ENCODE measurements at places on chromosomes 2 and 18.

GRCh38 chr2:122531290-122532071 lies 776.0 kb downstream of the TSN start:
- no peak for DNase-seq

DNA sequence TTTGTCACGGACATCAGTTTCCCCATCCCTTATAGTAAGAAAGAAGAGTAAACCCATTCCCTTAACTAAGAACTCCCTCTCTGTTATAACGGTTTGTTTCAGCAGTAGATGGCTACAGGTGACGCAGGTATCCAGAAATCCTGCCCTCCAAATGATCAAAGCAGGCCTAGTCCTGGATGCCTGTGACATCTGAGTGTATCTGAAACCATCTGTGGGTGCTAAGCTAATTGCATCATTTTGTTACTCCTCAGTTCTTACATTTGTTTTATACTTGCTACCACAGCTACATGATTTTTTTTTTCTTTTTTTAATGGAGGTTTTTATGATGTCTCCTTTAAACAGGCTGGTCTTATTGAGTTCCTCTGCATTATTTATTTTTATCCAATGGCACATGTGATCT lies 55.1 kb downstream of the AAK1 start:
- DNase-seq, result no peak

- peak; percentile 28 for DNase-seq
Observed at GRCh38 chr2:75403991-75404428, 156.7 kb downstream of the EVA1A start.

DNA sequence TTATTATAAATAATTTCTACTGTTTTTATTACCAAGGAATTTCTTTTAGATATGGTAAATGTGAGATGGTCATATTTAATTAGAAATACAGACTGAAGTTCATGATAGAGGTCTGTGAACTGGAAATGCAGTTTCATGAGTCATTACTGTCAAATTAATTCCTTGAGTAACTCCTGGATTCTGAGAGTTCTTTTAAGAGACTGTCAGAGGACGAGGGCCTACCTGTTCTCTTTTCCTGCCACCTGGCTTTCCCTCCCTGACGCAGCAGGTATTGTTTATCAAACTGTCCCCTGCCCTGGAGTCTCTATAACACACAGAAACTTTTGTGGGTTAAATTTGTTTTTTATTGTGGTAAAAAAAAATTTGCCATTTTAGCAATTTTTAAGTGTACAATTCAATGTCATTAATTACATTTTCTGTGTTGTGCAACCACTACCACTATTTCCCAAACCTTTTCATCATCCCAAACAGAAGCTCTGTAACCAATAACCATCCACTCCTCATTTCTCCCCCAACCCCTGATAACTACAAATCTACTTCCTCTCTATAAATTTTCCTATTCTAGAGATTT lies 142.6 kb downstream of the DIS3L2 start:
- no peak for DNase-seq

- no peak for DNase-seq
Observed at GRCh38 chr2:40844353-40845277, 392.7 kb upstream of the SLC8A1 start.

GRCh38 chr18:64097497-64097896 lies 51.4 kb downstream of the LINC00305 start:
- no peak for DNase-seq

DNA sequence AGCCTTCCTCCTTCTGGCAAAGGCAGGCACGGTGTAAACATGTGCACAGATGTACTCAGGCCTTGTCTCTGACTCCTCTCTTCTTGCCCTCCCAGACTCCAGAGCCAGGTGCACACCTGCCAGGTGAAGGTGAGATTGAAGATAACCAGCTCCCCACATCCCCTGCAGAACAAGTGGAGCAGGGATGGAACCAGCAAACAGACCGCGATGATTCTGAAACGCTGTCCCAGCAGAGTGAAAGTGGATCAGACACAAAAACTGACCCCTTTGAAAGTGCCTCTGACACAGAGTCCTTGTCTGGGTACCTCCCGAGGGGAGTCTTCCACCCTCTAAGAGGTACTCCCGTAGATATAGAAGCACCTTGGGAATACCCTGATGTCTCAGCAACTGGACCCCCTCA lies 77.2 kb downstream of the ARHGEF4 start:
- DNase-seq, result no peak

GRCh38 chr18:61596296-61596695 lies 263.1 kb downstream of the CDH20 start:
- DNase-seq, result no peak

DNA sequence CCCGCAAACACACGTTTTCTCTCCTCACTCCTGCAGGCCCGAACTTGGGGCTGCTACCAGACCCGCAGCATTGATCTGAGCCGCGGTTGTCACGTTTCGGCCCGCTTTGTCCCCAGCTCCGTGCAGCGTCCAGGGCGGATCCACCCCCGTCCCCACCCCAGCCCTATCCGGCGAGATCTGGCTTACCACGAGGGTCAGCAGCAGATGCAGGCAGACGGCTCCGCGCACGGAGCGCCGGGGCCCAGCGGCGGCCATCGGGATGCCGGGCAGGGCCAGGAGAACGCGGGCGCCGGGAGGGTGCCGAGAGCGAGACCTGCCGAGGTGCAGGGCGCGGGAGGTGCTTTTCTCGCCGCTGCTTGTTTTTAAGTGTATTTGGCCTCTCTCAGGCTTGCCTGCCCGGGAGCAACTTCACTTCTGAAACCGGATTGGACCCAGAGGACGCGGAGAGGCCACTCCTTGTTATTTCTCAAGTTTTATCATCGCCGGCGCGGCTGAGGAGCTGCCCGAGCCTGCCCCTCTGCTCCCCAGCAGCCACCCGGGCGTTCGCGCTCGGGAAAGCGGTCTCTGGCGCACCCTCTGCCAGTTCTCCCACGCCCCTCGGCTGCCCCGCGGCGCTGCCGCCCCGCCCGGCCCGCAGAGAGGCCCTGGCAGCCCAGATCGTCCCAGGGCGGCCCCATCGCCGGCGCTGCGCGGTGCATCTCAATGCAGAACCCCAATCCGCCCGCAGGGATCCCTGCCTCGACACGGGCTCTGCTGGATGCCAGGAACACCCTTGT lies at the start of gene DSC3:
TSS of gene DSC3 (minus strand) at position 337 of the 776 bp plus-strand sequence. CDS start at position 255, 82 bp downstream.
- DNase-seq, result no peak

DNA sequence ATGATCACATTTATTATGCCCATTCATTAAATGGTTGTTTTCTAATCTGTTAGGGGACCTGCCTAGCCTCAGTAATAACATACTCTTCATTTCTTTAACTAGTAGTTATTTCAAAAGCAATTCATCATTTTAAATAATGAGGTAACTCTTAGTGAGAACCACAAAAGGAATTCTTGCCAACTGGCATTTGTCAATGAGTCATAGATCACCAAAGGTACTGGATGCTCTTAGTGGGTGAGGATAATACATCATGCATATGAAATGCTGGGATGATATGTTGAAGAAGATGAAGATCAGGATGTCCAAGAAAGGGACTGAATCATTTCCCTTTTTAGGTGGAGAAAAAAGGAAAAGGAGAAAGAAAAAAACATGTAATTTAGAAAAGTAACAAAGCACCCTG lies 826.2 kb upstream of the DDX18 start:
- DNase-seq, result no peak

DNA sequence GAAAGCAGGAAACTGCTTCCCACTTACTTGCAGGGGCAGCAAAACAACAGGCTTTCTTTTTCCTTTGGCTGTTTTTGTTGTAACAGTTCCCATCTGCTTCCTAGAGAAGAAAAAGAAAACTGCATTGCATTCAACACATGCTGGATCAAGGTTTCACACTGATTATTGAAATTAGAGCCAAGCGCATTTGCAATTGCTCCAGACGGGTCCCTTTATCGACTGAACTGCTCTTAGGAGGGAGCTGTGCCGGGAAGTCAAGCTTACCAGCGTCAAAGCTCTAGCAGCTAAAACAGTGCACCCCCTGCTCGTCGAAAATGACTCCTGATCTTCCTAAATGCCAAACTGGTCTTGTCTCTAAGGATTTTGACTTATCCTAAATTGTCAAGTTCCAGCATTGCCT lies 164.0 kb upstream of the SESTD1 start:
- no peak for DNase-seq

DNA sequence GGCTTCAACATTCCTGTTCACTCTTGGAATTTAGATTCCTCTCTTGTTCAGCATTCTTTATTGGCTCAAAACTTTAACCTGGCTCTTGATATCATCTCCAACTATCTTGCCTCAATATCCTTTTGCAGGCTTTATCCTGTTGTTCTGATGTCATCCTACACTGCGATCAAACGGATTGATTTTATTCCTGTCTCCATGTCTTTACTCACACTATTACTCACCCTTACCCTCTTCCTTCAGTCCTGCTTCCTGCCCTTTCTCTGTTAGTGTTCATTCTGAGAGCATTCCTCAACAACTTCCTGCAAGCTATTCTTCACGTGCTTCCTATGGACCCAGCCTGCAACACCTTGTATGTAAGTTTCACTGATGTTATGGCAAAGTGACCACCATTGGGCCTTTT lies 264.7 kb downstream of the RNF152 start:
- no peak for DNase-seq

- no peak for DNase-seq
Observed at GRCh38 chr2:72089028-72089427, 58.6 kb downstream of the CYP26B1 start.

- no peak for DNase-seq
Observed at GRCh38 chr18:64409511-64409910, 260.6 kb upstream of the LINC00305 start.

DNA sequence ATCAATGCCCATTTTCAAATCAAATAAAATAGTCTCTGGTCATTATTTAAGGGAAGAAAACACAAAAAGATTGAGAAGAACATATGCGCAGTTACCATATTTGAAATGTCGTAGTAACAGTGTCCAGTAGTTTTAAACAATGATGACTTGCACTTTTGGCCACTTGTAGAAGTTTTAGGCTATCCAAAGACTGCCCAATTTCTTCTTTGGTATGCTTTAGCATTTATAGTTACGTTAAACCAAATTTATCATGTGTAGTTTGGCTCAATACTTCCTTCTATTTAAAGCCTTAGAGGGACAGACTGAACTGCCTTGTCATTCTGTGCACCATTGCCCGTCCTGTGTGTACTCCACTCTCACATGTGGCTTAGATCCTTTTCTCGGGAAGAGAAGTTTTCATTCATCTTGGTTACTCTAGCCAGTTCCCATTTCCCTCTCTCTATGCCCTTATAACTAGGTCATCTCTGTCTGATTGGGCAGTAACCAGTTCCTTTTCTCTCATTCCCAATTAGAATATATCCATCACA lies 84.8 kb upstream of the TTN start:
- DNase-seq, result no peak

DNA sequence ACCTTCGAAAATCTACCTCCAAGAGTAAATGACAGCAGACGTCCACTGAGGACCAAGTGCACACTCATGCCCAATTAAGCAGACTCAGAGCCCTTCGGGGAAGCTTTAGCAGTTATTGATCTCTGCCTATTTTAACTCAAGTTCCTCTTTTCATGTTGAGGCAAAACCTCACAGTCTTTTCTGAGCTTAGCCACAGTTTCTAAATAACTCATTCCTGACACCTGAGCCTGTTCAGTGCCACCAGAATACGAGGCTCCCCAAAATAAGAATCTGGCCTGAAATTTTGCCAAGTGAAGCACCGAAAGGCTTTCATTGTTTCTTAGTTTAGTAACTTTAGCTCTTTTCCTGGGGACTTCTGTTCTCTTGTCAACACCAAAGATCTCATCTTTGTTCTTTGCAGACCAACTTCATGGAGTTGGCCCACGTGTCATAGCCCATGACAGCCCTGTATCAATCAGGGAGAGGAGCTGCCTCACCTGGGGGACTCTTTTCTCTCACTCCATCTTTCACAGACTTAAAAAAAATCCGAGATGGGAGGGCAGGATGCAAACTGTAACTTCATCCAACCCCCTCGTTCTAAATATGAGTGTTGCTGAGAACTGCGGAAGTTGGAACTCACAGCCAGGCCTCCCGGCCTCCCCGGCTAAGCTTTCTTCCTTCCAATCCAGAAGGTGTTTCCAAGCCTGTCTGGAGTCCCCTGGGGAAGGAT lies 22.2 kb downstream of the INPP5D start:
- DNase-seq, result no peak

- DNase-seq, result no peak
Observed at GRCh38 chr18:22977847-22978701, 44.9 kb downstream of the RBBP8 start.

DNA sequence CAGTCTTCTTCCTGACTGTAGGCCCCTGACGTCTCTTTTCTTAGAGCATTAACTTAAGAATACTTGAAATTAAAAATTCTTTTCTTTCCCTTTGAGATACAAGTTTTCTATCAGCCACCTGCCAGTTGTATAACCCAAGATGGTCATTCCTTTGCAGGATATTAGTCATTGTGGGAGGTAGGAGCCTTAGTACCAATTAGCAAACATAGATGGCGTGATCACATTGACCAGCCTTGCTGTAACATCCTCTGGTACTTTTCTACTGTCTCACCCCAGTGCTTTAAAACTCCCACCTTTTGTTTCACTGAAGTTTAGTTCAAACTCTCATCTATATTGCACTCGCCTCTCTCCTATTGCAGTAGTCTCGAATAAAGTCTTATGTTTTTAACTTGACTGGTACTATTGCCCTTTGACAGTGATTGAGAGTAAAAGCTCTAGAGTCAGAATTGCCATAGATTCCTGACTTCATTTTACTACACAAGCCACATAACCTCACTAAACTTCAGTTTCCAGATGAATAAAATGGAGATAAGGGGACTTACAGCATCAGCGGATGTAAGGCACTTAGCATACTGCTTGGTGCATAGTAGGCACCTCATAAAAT lies 74.1 kb downstream of the VRK2 start:
- DNase-seq, result no peak

- DNase-seq, result no peak
Observed at GRCh38 chr2:48180557-48180956, 274.3 kb upstream of the FBXO11 start.

DNA sequence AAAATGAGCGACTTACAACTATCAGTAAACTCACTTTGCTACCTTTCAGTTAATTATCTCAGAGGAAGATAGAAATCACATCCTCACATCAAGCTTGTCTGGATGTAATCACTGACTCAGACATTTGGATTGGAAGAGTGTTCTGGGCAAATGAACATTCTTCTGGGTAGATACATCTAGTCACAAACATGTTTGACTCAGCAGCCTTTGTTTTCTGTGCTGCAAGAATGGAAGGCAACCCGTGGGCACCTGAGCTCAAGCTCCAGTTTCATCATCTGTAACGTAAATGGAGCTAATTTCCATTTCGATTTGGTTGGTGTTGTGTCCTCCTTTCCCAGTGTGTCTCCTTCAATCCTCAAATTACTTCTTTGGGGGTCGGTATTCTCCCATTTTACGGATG lies 58.5 kb downstream of the ACAA2 start:
- DNase-seq, result no peak

DNA sequence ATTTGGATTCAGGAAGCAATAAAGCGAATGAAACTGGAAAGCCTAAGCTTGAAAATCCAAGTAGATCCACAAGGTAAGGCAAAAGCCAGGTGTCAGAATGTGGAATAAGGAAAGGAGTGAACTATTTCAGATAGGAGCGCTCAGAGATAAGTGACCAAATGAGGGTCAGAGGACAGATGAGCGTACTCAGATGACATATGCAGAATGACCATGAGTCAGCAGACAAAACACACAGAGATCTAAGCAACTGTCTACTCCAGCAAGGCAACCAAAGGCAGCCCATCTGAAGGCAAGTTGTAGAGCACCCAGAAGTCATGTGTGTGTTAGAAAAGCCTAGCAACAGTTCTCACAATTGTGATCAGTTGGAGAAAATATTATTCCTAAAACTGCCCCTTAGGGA lies 548.4 kb upstream of the FSHR start:
- no peak for DNase-seq

GRCh38 chr18:50675043-50675442 lies 115.2 kb downstream of the MAPK4 start:
- no peak for DNase-seq

- DNase-seq, result no peak
Observed at GRCh38 chr2:120432976-120433815, 87.3 kb downstream of the INHBB start.

GRCh38 chr2:10493634-10494281 lies 45.6 kb upstream of the ODC1 start:
- peak; percentile 31 for DNase-seq
